ENCODE measurements at places on chromosomes 5 and 9. TPM values are rescaled to one million over a fixed set of nuclear protein-coding genes. Genes with fewer than 3 reads are reported as not detected.

The CYSRT1 gene
- 0.42 TPM for total RNA-seq

The KDM4C gene
- total RNA-seq, result 7.7 TPM

DNA sequence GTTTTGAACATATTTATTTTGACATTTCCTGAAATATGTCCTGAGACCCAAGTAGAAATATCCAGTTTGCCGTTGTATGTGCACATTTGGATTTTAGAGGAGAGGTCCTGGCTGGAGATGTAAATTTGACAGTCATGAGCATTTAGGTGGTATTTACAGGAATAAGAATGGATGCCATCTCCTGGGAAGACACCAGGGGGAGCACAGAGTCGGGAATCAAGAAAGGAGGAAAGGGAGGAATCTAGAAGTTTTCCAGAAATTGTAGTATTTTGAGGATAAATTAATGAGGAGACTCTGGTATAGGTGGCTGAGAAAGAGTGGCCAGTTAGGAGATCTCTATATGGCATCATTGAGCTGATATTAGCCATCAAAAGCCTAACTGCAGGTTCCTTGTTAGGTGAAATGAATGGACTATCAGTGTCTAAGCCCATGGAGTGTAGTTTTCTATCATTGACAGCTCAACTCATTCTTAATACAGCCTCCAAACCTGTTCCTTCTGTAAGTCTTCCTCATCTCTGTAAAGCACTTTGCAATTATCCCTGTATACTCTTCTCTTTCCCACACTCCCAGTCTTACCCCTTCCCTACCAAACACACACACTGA is 7.2 kb downstream of the GAPT start:
- DNase-seq, result no peak

The RAB14 gene
- total RNA-seq, result 19.3 TPM

- DNase-seq, result no peak
Observed at GRCh38 chr9:97840521-97840920, 12.5 kb upstream of the FOXE1 start.

DNA sequence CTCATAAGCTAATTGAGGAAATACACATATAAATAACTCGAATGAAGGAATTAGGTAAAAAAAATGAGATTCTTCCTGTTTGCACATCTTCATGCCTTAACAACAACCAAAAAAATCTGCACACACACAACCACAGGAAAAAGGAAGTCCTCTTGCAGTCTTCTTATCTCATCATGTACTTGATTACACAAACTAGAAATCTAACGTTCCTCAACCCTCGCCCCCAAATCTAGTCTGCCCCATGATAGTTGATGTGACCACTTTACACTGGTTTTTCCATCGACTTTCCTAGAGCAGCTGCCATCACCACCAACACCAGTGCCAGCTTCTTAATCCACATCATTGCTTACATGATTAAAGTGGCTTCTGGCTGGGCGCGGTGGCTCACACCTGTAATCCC is 31.2 kb upstream of the RNU6ATAC start:
- no peak for DNase-seq
